ENCODE measurements at places on chromosomes 11 and 22. TPM values are rescaled to one million over a fixed set of nuclear protein-coding genes. Genes with fewer than 3 reads are reported as not detected.

DNA sequence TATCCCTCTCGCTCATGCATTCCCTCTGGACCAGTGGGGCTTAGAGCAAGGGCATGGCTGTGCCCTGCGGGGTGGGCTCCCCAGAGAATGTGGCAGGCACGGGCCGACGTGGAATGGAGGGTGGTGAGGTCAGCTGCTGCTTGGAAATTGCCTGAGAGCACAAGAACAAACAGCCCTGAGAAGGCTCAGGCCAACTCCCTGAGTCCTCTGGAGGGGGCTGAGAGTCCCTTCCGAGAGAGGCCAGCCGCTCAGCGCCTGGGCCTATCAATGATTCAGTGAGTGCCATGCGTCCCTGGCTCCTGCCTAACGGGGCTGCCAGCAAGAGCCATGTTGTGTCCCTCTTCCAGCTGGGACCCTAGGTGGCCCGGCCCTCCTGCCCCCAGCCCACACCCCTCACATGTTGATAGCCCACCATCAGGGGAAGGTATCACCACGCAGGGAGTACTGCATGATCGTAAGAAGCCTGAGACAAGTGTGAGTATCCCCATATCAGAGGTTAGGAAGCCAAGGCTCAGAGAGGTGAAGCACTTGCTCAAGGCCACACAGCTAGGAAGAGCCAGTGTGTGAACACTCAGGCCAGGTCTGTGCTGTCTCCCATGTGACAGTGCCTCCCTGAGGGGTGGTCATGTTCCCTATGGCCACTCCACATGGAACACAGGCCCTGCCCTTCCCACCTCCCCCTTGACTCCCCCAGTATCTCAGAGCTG, 55.8 kb downstream of the NECTIN1 start:
- H3K27ac ChIP-seq, result no peak overlapping the region
- H3K4me3 ChIP-seq, result no peak overlapping the region
- H3K36me3 ChIP-seq, result no peaks in the 10 kb centered on the region
- H3K27me3 ChIP-seq, result no peaks in the 10 kb centered on the region
- DNase-seq, result no peak

- no peak for DNase-seq
- no peaks in the 10 kb centered on the region for H3K4me1 ChIP-seq
- H3K27me3 ChIP-seq, result no peaks in the 10 kb centered on the region
- no peaks in the 10 kb centered on the region for H3K36me3 ChIP-seq
- no peak overlapping the region for H3K27ac ChIP-seq
- H3K4me3 ChIP-seq, result no peak overlapping the region
These were observed 197.0 kb downstream of the GUCY1A2 start for GRCh38 chr11:106821291-106821690.

GRCh38 chr22:35708453-35708852, 9.2 kb upstream of the APOL5 start:
- H3K4me1 ChIP-seq, result no peaks in the 10 kb centered on the region
- peaks cover 5% of the 10 kb centered on the region for H3K27me3 ChIP-seq
- H3K36me3 ChIP-seq, result no peaks in the 10 kb centered on the region
- no peak for DNase-seq
- H3K4me3 ChIP-seq, result no peak overlapping the region

DNA sequence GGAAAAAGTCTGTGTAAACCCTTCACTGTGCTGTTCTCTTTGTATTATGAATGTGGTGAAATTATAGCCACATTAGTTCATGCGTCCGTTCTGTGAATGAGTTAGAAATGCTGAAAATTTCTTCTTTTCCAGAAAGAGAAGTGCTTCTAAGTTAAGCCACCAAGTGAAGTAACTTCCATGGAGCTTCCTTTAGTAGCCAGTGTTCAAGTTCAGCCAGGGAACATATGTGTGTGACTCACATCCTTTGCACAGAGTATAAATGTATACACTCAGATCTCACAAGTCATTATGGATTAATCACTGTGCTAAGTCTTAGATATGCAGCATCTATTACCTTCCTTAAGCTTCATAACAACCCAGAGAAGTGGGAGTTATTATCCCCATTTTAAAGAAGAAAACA, 3.1 kb upstream of the MMP8 start:
- H3K36me3 ChIP-seq, result no peaks in the 10 kb centered on the region
- H3K27me3 ChIP-seq, result peaks cover 4% of the 10 kb centered on the region
- no peak overlapping the region for H3K4me3 ChIP-seq
- no peak for DNase-seq

DNA sequence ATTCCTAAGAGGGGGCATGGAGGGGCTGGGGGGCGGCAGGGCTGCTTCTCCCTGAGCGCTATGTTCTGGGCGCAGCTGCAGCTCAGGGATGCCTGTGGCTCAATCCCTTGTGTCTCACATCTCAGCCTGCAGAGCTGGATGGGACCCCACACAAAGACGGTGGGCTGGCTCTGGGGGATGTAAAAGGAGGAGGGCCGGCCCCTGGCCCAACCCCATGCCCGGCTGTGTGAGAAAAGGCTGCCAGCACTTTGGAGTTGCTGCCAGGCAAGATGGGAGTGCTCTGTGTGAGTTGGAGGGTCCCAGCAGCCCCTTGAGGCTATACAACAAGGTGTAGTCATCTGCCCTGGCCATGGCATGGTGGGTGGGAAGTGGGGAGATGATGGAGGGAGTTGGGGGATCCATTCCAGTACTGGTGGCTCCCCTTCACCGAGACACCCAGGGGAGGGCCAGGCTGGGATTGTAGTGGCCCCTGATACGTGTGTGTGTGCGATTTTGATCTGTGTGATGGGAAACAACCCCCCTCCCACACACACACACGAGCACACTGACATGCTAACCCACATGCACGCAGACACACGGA, 1.3 kb upstream of the TBX10 start:
- no peaks in the 10 kb centered on the region for H3K27me3 ChIP-seq
- DNase-seq, result no peak
- peaks cover 3% of the 10 kb centered on the region for H3K4me1 ChIP-seq
- no peak overlapping the region for H3K4me3 ChIP-seq
- no peak overlapping the region for H3K27ac ChIP-seq

- H3K27me3 ChIP-seq, result peaks cover 6% of the 10 kb centered on the region
- H3K4me1 ChIP-seq, result peaks cover 8% of the 10 kb centered on the region
- no peak overlapping the region for H3K27ac ChIP-seq
- no peak overlapping the region for H3K4me3 ChIP-seq
- H3K36me3 ChIP-seq, result no peaks in the 10 kb centered on the region
- DNase-seq, result no peak
These were observed 1.4 kb upstream of the VPREB1 start for GRCh38 chr22:22243033-22243680.

GRCh38 chr11:47285969-47286770, 16.2 kb downstream of the MADD start:
- H3K4me3 ChIP-seq, result no peak overlapping the region
- no peak for DNase-seq
- H3K27ac ChIP-seq, result no peak overlapping the region
- peaks cover 78% of the 10 kb centered on the region for H3K36me3 ChIP-seq

- H3K4me3 ChIP-seq, result peak overlapping the region; percentile 21
- peaks cover 39% of the 10 kb centered on the region for H3K27me3 ChIP-seq
- DNase-seq, result no peak
- no peak overlapping the region for H3K27ac ChIP-seq
These were observed 2.2 kb upstream of the ZFTA start for GRCh38 chr11:63770763-63771162.

- peaks cover 1% of the 10 kb centered on the region for H3K36me3 ChIP-seq
- H3K4me3 ChIP-seq, result no peak overlapping the region
- H3K27me3 ChIP-seq, result no peaks in the 10 kb centered on the region
- DNase-seq, result no peak
These were observed 17.4 kb upstream of the ETS1 start for GRCh38 chr11:128604723-128605122.

- H3K36me3 ChIP-seq, result peaks cover 21% of the 10 kb centered on the region
- no peaks in the 10 kb centered on the region for H3K27me3 ChIP-seq
- peaks cover 2% of the 10 kb centered on the region for H3K4me1 ChIP-seq
These were observed 29.2 kb downstream of the HSD17B12 start for GRCh38 chr11:43709689-43710088.

GRCh38 chr11:110522471-110522870, 92.7 kb downstream of the FDX1 start:
- H3K27me3 ChIP-seq, result no peaks in the 10 kb centered on the region
- no peak overlapping the region for H3K4me3 ChIP-seq
- H3K27ac ChIP-seq, result no peak overlapping the region

GRCh38 chr11:127223026-127223425, 222.5 kb upstream of the KIRREL3 start:
- no peaks in the 10 kb centered on the region for H3K4me1 ChIP-seq
- DNase-seq, result no peak
- no peak overlapping the region for H3K4me3 ChIP-seq
- H3K27me3 ChIP-seq, result no peaks in the 10 kb centered on the region
- H3K36me3 ChIP-seq, result no peaks in the 10 kb centered on the region

DNA sequence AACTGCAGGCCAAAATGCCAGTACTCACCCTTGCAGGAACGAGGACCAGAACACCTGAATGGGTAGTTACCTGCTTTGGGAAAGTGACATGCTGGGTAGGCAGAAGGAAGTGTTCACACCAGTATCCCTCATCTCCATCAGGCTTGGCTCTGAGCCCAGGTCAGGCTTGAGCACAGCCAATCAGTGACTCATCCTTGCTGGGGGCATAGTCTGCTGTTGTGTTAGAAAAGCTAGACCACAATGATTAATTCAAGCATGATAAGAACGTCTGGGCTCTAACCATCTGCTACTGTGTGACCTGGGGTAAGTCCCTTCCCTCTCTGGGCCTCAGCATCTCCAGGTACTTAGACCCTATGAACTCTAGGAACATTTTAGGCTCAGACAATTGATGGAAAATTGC, 450.4 kb downstream of the MIAT start:
- H3K4me1 ChIP-seq, result no peaks in the 10 kb centered on the region
- no peak overlapping the region for H3K4me3 ChIP-seq
- no peaks in the 10 kb centered on the region for H3K36me3 ChIP-seq

DNA sequence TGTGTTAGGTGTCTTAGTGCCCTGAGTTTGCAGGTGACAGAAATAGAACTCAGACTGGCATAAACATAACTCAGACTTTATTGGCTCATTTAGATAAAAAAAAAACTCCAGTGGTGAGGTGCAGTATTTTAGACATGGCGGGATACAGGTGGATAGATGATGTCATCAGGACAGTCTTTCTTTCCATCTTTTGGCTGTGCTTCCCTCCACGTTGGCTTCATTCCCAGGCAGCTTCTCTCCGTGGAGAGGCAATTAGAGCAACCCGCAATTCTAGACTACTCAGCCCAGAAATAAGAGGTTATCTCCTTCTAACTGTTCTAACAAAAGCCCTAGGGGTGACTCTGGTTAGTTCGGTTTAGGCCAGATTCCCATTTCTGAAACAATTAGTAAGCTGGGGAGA, 40.5 kb downstream of the NCAM1 start:
- H3K36me3 ChIP-seq, result no peaks in the 10 kb centered on the region
- H3K27me3 ChIP-seq, result no peaks in the 10 kb centered on the region
- no peak for DNase-seq
- no peak overlapping the region for H3K27ac ChIP-seq
- no peak overlapping the region for H3K4me3 ChIP-seq

- no peak overlapping the region for H3K27ac ChIP-seq
- DNase-seq, result no peak
- no peak overlapping the region for H3K4me3 ChIP-seq
- no peaks in the 10 kb centered on the region for H3K36me3 ChIP-seq
- peaks cover 6% of the 10 kb centered on the region for H3K27me3 ChIP-seq
- peaks cover 11% of the 10 kb centered on the region for H3K4me1 ChIP-seq
These were observed 26.2 kb downstream of the UBASH3B start for GRCh38 chr11:122681735-122682134.

DNA sequence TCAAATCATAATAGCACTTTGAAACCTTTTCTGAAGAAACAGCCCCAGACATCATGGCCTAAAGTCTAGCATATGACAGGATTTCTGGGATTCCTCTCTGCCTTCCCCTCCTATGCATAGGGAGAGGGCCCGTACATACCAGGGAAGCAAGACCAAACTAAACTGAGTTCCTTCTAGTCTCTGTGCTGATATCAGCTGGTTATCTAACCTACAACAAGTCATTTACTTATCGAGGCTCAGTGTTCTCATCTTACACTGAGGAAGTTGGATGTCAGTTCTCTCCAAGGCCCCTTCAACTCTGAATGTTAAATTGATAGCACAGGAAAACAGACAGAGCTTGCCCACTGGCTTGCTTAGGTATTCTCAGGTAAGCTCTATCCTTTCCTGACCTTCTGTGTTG, 17.0 kb upstream of the GRIK4 start:
- DNase-seq, result no peak
- H3K27me3 ChIP-seq, result peaks cover 12% of the 10 kb centered on the region
- H3K4me1 ChIP-seq, result no peaks in the 10 kb centered on the region
- no peak overlapping the region for H3K27ac ChIP-seq

DNA sequence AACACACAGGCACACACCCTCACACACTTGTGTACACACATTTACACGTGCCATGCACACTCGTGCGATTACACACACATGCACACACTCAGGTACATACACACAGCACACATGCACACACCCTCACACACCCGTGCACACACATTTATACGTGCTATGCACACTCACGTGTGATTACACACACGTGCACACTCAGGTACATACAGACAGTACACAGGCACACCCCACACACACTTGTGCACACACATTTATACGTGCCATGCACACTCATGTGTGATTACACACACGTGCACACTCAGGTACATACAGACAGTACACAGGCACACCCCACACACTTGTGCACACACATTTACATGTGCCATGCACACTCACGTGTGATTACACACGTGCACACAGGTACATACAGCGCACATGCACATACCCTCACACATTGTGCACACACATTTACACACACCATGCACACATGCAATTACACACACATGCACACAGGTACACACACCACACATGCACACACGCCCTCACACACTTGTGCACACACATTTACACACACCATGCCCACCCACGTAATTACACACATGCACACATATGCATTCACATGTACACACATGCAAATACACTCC, 4.6 kb downstream of the IFITM10 start:
- peaks cover 17% of the 10 kb centered on the region for H3K27me3 ChIP-seq
- H3K4me1 ChIP-seq, result peaks cover 9% of the 10 kb centered on the region
- H3K27ac ChIP-seq, result no peak overlapping the region
- no peak overlapping the region for H3K4me3 ChIP-seq

DNA sequence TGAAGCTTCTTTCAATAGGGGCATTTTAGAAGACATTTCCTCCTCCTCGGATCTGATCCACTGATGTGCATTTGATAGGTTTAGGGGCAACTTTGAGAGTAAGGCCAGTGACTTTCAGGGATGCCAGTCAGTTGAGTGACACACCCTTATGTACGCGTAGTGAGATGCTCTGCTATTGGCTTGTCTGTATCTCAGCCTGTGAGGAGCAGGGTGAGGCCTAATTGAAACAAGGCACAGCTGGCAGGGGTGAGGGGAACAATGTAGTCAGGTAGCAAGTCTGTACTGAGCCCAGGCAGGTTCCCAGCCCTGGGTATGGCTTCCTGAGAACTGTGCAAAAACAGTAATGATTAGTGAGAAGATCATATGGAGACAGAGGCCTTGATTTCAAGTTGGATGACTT, 61.5 kb downstream of the STIM1 start:
- DNase-seq, result no peak
- H3K4me1 ChIP-seq, result peaks cover 48% of the 10 kb centered on the region
- H3K36me3 ChIP-seq, result peaks cover 19% of the 10 kb centered on the region
- no peaks in the 10 kb centered on the region for H3K27me3 ChIP-seq
- H3K27ac ChIP-seq, result peak overlapping the region; percentile 22
- H3K4me3 ChIP-seq, result peak overlapping the region; percentile 18

The SLC35F2 gene
- total RNA-seq, result 31.9 TPM

The RASSF10 gene
- not detected for total RNA-seq

The API5 gene
- total RNA-seq, result 171 TPM

The IFITM10 gene
- 0.14 TPM for total RNA-seq

The OR4A47 gene
- not detected for total RNA-seq

The CALCA gene
- total RNA-seq, result not detected

The C11orf16 gene
- total RNA-seq, result not detected

The GDPD4 gene
- not detected for total RNA-seq

The CHST1 gene
- total RNA-seq, result 0.36 TPM

The SPDYC gene
- total RNA-seq, result not detected

The MS4A15 gene
- total RNA-seq, result not detected

The TRIM51 gene
- not detected for total RNA-seq

The SPON1 gene
- 0.14 TPM for total RNA-seq

The RNF121 gene
- 56.4 TPM for total RNA-seq

The APBB1 gene
- total RNA-seq, result 24.1 TPM

The ANO3 gene
- total RNA-seq, result not detected

The PANX2 gene
- 1.4 TPM for total RNA-seq
